ENCODE measurements at places on chromosomes 2 and 18. TPM values are rescaled to one million over a fixed set of nuclear protein-coding genes. Genes with fewer than 3 reads are reported as not detected.
A peak's percentile ranks its signal among the peaks of the same experiment; 100 is the strongest.

GRCh38 chr2:10559634-10560224 lies 111.6 kb upstream of the ODC1 start:
- no peaks in the 10 kb centered on the region for H3K4me1 ChIP-seq
- DNase-seq = no peak
- no peak overlapping the region for H3K4me3 ChIP-seq
- H3K27me3 ChIP-seq = no peaks in the 10 kb centered on the region

- no peak for DNase-seq
- H3K4me3 ChIP-seq = peak overlapping the region; percentile 61
- no peaks in the 10 kb centered on the region for H3K4me1 ChIP-seq
- H3K27me3 ChIP-seq = peaks cover 7% of the 10 kb centered on the region
- H3K27ac ChIP-seq = peak overlapping the region; percentile 14
These were observed 476 bp downstream of the VSNL1 start for GRCh38 chr2:17540813-17541530.

DCC gene
- 0.15 TPM for total RNA-seq

- H3K27ac ChIP-seq = no peak overlapping the region
- DNase-seq = no peak
- H3K27me3 ChIP-seq = no peaks in the 10 kb centered on the region
- no peak overlapping the region for H3K4me3 ChIP-seq
- H3K36me3 ChIP-seq = peaks cover 7% of the 10 kb centered on the region
These were observed 79.2 kb downstream of the TSHZ1 start for GRCh38 chr18:75289761-75290160.

OLA1 gene
- 73.7 TPM for total RNA-seq

LMAN1 gene
- total RNA-seq = 86.9 TPM

AAMP gene
- 151 TPM for total RNA-seq

DNA sequence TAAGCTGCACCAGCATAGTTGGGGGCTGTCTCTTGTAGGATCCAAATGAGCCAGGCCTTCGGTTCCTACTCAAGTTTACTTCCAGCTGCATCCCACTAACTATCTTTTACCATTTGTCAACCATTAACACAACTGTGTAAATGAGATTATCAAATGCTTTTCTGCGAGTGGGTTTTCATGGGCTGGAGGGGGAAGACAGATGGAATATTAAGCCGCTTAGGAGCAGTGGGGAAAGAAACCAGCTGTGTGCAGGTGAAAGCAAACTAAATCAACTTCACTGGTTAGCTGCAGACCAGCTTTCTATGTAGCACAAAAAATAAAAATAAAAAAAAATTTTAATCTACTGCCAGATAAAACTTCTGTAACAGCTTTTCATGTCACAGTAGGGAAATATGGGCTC lies 307.3 kb upstream of the FBXO11 start:
- no peak overlapping the region for H3K27ac ChIP-seq
- no peak overlapping the region for H3K4me3 ChIP-seq
- H3K36me3 ChIP-seq = no peaks in the 10 kb centered on the region
- no peak for DNase-seq

DNA sequence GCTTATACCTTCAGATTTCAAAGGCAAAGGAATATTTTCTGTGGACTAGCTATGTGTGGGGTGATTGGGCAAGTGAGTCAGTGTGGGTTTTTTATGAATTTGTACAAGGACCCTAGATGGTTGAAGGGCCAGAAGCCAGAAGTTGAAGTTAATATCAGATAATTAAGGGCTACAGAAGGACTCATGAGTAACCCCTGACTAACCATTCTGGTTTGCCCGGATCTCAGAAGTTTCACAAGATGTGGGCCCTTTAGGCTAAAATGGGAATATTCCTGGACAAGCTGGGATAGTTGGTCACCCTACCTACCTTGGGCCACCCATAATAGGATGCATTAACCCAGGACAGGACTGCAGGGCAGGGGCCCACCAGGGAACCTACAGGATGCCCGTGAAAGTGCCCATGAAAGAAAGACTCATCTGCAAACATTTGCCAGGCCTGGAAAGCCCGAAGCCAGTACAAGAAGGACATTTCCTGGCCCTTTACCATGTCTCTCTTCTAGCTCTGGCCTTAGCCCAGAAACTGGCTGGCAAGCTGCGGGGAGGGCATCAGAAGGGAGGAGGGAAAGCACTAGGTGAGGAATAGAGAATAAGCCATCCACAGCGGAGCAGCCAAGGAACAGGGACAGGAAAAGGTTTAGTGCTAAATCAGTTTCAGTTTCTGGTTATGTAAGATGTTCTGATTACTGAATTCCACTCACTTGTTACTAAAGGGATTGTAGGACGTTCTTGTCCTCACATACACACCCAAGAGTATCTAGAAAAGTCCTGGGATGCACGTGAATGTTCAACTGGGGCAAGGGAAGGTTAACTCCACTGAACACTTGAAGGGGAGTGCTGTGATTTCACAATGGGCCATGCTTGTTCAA lies 33.6 kb downstream of the GCG start:
- peak overlapping the region; percentile 84 for H3K27ac ChIP-seq
- H3K27me3 ChIP-seq = no peaks in the 10 kb centered on the region
- H3K36me3 ChIP-seq = no peaks in the 10 kb centered on the region
- H3K4me1 ChIP-seq = no peaks in the 10 kb centered on the region
- no peak overlapping the region for H3K4me3 ChIP-seq
- no peak for DNase-seq

- H3K4me1 ChIP-seq = no peaks in the 10 kb centered on the region
- H3K36me3 ChIP-seq = no peaks in the 10 kb centered on the region
- no peaks in the 10 kb centered on the region for H3K27me3 ChIP-seq
These were observed 58.7 kb downstream of the STEAP3 start for GRCh38 chr2:119282146-119282995.

DNA sequence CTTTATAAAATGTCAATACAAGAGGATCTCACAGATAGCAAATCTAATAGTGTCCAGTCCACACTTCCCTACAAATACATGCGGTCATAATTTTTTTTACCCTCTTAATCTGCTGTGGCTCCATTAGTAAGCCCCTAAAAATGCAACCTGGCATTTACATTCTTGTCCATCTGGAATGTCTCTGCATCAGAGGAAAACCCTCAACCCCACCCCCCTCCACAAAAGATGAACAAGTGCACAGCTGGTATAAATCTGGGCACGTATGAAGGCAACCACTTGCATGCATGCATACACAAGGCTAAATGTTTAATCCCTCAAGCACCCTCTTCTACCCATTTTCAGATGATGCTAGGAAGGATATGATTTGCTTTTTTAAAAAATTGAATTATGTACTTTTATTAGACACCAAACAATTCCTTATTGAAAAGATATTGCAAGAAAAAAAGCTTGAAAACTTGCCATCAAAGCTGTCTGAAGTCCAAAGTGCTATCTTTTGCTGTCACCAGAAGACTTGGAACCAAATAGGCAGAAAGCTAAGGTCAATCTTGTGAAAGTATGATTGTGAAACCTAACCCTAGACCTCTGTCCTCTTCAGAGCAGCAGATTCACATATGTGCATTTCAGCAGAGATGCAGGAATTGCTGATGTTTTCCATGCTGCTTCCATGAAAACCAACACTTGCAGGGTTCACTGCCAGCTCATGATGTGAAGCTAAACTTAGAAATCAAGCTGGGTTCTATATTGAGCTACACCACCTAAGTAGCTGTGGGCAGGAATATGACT lies 39.0 kb downstream of the IRS1 start:
- H3K4me1 ChIP-seq = peaks cover 4% of the 10 kb centered on the region
- no peaks in the 10 kb centered on the region for H3K27me3 ChIP-seq
- no peaks in the 10 kb centered on the region for H3K36me3 ChIP-seq
- no peak for DNase-seq
- peak overlapping the region; percentile 18 for H3K27ac ChIP-seq

DNA sequence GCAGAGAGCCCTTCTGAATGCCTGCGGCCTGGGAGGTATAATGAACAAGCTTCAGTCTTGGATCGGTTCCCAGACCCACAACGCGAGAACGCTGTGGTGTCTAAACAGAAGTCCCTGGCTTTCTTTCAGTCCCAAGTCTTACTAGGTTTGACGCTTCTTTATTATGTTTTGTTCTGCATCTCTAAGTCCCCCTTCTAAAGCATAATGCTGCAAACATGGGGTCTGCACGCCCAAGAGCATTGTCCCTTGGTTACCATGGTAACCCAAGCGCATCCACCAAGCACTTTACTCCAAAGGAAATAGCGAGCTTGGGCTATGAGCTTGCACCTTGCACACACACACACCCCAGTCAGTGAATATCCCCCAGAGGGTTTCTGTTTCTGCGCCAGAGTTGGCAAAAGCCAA lies 193.7 kb downstream of the INO80D start:
- peak overlapping the region; percentile 19 for H3K27ac ChIP-seq
- no peaks in the 10 kb centered on the region for H3K27me3 ChIP-seq
- peaks cover 7% of the 10 kb centered on the region for H3K4me1 ChIP-seq
- DNase-seq = peak; percentile 73
- no peaks in the 10 kb centered on the region for H3K36me3 ChIP-seq

DNA sequence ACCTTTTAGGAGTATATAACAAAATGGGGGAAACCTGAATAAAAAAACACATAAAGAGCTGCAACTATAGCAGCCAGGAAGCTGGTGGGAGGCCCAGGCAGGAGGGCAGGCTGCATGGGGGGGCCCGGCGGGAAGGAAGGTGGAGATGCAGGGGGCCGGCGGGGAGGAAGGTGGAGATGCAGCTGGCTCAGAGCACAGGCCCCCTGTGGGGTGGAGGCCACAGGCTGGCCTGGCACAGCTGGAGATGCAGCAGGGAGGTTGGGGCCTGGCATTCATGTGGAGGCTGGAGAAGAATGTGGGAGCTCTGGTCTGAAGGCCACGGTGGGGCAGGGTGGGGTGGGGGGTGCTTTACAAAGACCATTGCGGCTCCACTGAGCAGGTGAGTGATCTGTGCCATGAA lies 31.4 kb downstream of the FAM228A start:
- no peak for DNase-seq
- no peaks in the 10 kb centered on the region for H3K4me1 ChIP-seq
- no peak overlapping the region for H3K4me3 ChIP-seq

PUS10 gene
- 8.2 TPM for total RNA-seq

GRCh38 chr2:35503738-35504199 lies 851.8 kb upstream of the CRIM1 start:
- H3K36me3 ChIP-seq = no peaks in the 10 kb centered on the region
- no peaks in the 10 kb centered on the region for H3K4me1 ChIP-seq

DNA sequence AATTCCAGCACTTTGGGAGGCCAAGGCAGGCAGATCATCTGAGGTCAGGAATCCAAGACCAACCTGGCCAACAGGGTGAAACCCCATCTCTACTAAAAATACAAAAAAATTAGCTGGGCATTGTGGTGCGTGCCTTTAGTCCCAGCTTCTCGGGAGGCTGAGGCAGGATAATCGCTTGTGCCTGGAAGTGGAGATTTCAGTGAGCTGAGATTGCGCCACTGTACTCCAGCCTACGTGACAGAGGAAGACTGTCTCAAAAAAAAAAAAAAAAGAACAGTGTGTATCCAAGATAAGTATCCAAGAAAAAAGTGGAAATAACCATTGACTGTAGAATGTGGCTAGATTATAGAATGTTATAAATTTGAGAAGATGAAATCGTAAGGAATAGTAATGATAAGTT lies 142.1 kb downstream of the FAM124B start:
- no peaks in the 10 kb centered on the region for H3K27me3 ChIP-seq
- no peak overlapping the region for H3K4me3 ChIP-seq
- no peak for DNase-seq
- no peak overlapping the region for H3K27ac ChIP-seq
- H3K4me1 ChIP-seq = no peaks in the 10 kb centered on the region

GAL3ST2 gene
- 2.6 TPM for total RNA-seq

GRCh38 chr2:11389551-11390398 lies 45.3 kb upstream of the ROCK2 start:
- no peak overlapping the region for H3K4me3 ChIP-seq
- no peaks in the 10 kb centered on the region for H3K4me1 ChIP-seq
- DNase-seq = no peak
- no peaks in the 10 kb centered on the region for H3K27me3 ChIP-seq
- H3K27ac ChIP-seq = no peak overlapping the region

GRCh38 chr18:58338961-58339592 lies 289.8 kb downstream of the ALPK2 start:
- no peaks in the 10 kb centered on the region for H3K4me1 ChIP-seq
- no peak for DNase-seq
- no peaks in the 10 kb centered on the region for H3K27me3 ChIP-seq
- no peak overlapping the region for H3K4me3 ChIP-seq
- H3K36me3 ChIP-seq = no peaks in the 10 kb centered on the region

DNA sequence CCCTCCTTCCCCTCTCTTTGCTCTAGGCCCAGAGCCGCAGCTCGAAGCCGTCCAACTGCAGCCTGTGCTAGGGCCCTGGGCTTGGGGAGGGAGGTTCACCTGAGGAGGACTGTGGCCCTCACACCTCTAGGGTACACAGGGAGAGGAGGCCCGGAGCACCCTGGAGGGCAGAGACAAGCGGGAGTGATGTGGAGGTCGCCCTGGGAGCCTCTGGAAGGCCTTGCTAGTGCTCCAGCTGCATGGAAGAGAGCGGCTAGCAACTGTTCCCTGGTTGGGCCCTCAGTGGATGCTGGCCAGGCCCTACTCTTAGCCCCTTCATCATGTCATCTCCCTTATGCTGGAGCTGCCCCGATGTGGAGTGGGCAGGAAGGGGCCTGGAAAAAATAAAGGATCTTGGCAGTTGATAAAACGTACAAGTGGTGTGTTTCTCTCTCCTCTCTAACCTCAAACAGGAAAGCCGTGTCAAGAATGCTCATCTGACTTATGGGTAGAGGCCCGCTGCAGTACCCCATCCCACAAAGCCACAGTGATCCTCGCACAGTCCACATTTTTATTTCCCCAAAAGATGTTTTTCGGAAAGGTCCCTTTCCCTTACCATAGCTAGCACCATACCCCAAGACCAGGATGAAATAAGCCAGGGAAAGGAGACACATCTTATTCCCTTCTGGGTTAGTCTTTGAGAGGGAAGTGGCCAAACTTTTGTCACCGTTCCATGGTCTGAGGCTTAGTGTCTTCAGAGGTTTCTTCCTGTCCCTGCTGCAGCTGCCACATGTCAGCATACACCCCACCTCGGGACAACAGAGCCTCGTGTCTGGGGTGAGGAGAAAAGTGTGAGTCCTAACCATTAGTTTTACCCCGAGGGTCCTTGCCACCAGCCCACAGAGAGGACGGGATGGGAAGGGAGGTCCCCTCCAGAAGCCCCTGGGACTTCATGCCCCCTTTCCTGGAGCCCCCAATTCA lies 2.9 kb downstream of the ZFAND2B start:
- no peak overlapping the region for H3K4me3 ChIP-seq
- no peak for DNase-seq
- no peaks in the 10 kb centered on the region for H3K27me3 ChIP-seq
- H3K36me3 ChIP-seq = no peaks in the 10 kb centered on the region

ST6GAL2 gene
- 2.3 TPM for total RNA-seq

Data from breast epithelium (tissue), 4 donors.